ENCODE measurements at places on chromosomes 12 and 14.

DNA sequence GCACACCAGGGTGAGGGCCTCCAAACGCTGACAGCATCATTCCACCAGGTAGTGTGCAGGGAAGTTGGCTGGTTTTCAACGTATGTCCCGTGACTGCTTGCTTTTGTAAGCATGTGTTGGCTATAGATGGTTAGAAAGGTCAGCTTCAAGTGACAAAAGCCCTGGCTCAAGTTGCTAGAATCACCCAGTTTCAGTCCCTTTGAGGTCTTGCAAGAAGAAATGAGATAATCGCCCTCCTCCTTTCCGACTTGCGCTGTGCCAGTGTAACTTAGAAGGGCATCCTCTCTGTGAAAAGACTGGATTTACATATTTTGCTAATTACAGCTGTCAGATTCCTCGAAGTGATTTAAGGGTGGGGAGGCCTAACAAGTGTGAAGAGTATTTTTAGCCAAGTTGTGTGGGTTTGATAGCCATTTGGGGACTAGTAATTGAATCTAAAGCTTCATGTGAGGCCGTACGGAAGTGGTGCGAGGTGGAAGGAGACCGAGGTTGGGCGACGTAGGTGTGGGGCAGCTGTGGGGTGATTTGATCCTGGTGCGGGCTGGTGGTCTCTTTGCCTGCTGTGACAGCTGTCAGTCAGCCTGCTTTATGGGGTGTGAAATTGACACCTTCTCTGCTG, 94.7 kb downstream of the CHST11 start:
- DNase-seq: no peak

- peak; percentile 25 for DNase-seq
Measured at GRCh38 chr14:64971943-64972791, at the start of gene RAB15. Gene RAB15, minus strand, starts transcription at chr14:64972336. Its CDS starts 260 bp downstream, at chr14:64972076.

DNA sequence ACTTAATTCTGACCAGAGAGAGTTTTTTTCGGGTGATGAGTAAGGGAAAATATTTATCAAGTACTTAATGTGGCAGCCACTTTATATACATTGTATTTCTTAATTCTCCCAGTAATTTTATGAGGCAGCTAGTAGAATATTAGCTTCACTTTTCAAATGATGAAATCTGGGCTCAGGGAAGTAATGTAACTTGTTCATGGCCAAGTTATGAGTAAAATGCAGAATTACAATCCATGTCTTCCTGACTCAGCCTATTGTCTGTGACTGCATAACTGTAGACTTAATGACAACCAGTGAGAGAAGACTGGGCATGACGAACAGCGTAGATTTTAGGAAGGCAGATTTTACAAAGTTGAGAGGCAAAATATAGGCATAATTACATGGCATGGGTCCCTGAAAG, 106.7 kb upstream of the MIS18BP1 start:
- DNase-seq: no peak

- no peak for DNase-seq
Measured at GRCh38 chr12:39372929-39373328, 70.0 kb downstream of the KIF21A start.

- DNase-seq: no peak
Measured at GRCh38 chr14:75495399-75495798, 26.9 kb upstream of the BATF start.

GRCh38 chr12:49953961-49954846, 3.7 kb downstream of the AQP2 start:
- no peak for DNase-seq

DNA sequence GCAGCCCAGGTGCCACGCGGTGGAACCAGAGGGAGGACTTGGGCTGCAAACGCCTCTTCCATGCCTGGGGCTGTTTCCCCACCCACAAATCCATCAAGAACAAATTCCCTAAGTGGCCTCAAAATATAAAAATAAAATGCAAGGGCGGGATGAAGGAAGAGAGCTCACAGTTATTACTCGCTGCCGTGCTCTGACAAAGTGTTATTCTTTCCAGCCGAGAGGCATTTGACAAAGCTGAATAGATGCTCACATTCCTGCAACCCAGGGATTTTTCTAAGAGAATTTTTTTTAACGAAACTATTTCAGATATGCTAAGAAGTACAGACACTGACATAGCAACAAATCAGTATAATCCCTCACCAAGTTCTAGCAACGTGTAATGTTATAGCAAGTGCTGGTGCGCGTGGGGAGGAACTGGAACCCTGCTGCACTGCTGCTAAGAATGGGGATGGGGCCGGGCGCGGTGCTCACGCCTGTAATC, 70.7 kb downstream of the SCARB1 start:
- no peak for DNase-seq

DNA sequence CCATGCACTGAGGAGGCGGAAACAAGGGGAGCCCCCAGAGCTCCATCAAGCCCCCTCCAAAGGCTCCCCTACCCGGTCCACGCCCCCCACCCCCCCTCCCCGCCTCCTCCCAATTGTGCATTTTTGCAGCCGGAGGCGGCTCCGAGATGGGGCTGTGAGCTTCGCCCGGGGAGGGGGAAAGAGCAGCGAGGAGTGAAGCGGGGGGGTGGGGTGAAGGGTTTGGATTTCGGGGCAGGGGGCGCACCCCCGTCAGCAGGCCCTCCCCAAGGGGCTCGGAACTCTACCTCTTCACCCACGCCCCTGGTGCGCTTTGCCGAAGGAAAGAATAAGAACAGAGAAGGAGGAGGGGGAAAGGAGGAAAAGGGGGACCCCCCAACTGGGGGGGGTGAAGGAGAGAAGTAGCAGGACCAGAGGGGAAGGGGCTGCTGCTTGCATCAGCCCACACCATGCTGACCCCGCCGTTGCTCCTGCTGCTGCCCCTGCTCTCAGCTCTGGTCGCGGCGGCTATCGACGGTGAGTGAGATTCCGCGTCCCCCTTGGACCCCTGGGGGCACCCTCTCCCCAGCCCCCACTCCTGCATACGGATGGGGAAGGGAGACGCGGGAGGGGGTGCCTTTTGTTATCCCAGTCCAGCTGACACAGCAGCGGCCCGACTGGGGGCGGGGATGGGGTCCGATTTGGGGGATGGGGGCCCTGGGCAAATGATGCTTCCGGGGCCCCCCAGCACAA, 400 bp downstream of the LRP1 start:
- DNase-seq: no peak

- DNase-seq: peak; percentile 21
Measured at GRCh38 chr12:100267603-100268281, 765 bp downstream of the SCYL2 start.

- no peak for DNase-seq
Measured at GRCh38 chr14:51022769-51023168, 72.1 kb downstream of the TRIM9 start.

- no peak for DNase-seq
Measured at GRCh38 chr12:103012884-103013283, 55.4 kb downstream of the ASCL1 start.

- DNase-seq: no peak
Measured at GRCh38 chr14:95668235-95668772, 17.9 kb upstream of the TCL1B start.

DNA sequence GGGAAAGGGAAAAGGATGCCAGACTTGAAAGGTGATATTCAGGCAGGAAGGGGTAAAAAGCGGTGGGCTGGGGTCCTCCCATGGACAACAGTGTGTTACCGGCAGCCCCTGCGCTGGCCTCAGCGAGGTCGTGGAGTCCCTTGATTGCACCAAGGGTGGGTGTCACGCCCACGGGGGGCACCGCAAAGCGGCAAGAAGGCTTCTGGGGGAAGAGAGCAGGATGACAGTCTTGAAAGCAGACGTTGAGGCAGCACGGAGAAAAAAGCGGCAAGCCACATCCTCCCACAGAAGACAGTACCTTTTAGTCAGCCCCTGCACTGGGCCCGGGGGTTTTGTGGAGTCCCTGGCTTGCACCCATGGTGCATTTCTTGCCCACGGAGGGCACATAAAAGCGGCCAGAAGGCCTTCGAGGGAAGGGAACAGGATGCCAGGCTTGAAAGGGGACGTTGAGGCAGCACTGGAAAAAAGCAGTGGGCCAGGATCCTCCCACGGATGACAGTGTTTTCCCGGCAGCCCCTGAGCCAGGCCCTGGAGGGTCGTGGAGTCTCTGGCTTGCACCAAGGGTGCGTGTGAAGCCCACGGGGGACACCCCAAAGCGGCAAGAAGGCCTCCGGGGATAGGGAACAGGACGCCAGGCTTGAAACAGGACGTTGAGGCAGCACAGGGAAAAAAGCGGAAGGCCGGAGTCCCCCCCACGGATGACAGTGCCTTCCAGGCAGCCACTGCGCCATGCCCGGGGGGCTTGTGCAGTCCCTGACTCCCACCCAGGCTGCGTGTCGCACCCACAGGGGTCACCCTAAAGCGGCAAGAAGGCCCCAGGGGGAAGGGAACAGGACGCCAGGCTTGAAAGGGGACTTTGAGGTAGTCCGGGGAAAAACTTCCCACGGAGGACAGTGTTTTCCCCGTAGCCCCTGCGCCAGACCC, 162.2 kb upstream of the ALG10B start:
- no peak for DNase-seq

GRCh38 chr14:72616811-72617210, 277.1 kb downstream of the DPF3 start:
- no peak for DNase-seq

DNA sequence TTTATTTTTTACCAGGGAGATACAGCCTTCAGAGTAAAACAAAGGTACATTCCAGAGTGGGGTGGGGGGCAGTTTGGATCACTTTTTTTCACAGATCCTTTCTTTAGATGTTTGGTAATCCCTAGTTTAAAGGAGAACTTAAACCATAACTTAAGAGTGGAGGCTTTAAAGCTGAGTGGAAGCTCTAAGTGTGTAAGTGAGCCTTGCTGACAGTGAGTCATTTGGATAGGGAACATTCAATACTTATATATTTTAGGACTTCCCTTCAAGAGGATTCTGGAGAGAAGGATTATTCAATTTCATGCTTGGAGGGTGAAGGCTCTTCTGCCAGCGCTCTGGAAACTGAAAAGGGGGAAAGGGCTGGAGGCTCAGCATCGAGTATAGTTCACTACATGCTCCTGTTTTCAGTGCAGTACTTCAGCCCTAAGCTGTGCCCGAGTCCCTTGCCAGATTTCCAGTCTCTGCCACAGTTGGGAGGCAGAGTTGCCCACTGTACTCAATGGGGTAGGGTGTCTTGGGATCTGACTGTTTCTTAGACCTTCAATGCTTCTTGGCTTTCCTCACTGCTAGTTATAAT, 8.4 kb downstream of the PRKAG1 start:
- DNase-seq: no peak

DNA sequence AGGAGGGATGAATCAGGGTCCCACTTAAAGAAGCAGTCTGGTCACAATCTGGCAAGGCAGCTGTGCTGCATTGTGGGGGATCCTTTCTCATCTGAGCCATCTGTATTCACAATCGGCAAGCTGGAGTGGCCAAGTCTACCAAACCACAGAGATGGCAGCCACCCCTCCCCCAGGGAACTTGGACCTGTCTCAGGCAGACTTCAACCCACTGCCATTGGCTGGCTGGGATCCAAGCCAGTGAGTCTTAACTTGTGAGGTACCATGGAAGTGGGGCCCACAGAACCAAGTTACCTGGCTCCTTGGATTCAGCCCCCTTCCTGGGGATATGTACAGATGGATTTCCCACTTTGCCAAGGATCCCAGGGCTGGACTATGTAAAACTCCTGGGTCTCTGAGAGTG, 196.8 kb downstream of the SLC16A7 start:
- DNase-seq: no peak

DNA sequence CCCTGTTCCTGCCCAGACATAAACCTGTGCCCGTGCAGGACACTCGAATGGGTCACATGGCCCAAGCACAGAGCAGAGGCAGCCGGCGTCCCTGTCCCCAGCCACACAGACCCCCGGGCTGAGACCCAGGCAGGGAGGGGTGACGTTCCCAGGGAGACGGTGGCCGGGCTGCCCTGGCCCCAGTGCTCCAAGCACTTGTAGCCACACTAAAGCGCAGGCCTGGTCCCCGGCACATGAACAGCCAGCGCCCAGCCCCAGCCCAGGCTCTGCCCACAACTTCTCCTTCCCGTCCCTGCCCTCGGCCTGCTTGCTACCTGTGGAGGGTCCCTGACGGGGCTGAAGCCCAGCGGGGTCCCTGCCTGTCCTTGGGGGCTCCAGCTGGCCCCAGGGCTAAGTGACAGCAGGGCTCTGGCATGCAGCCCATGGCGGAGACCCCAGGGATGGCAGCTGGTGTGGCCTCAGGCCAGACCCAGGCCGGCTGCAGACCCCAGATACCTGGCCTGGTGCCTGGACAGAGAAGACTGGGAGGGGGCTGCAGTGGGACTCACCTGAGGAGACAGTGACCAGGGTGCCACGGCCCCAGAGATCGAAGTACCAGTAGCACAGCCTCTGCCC, 338.4 kb downstream of the TMEM121 start:
- DNase-seq: no peak

DNA sequence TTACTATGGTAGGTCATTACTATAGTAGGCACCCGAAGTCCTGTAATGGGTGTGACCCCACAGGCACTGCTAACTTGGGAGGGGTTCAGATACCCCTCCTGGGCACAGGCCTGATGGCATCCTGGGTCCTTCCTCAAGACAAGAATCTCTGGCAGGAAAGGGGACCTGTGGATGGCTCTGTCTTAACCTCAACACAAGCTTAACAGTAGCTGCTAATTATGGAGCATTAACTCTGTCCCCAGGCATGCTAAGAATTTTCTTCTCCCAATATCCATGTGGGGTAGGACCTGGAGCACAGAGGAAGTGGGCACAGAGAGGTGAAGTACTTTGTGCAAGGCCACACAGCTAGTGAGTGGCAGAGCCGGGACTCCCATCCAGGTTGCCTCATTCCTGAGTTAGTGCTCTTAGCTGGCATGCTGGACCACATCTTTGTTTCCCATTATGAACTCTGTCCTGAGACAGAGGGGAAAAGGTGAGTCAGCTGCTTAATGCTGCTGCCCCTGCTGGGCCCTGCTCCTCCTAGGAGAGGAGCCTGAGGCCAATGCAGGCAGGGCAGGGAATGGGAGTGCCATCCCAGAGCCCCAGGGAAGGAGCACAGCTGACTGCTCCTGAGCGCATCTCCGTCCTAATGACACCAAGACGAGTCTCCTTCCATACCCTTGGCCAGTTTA, 32.1 kb downstream of the GALNT16 start:
- no peak for DNase-seq

- peak; percentile 15 for DNase-seq
Measured at GRCh38 chr12:24630446-24630845, 318.5 kb downstream of the BCAT1 start.

- DNase-seq: no peak
Measured at GRCh38 chr12:31005256-31005943, 68.3 kb upstream of the DDX11 start.

DNA sequence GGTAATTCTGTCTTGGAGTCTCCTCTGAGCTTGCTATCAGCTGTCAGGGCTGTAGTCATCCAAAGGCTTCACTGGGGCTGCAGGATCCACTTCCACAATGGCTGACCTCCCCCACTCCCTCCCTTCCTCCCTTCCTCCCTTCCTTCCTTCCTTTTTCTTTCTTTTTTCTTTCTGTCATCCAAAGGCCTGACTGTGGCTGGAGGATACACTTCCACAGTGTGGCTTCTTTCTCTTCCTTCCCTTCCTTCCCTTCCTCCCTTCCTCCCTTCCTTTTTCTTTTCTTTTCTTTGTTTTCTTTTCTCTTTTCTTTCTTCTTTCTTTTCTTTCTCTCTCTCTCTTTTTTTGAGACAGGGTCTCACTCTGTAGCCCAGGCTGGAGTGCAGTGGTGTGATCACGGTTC, 30.6 kb downstream of the ARF6 start:
- DNase-seq: no peak
